ENCODE measurements at places on chromosomes 5 and 9.

DNA sequence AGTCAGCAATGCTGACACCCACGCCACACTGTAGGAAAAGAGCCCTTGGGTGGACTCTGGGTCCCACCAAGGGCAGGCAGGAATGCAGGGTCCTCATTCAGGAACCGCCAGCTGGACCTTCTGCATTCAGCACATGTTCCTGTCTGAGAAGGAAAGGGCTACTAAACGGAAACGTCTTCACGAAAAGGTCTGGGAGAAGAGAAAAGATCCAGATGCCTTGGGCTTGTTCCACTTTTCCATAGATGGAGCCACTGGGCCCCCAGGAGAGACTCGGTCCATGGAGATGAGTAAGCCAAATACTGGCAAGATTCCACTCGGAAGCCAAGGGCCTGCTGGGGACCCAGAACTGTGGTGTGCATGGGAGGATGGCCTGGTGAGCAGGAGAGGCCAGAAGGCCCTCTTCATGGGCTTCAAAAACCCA is 38.4 kb downstream of the LHFPL2 start:
- DNase-seq = no peak

DNA sequence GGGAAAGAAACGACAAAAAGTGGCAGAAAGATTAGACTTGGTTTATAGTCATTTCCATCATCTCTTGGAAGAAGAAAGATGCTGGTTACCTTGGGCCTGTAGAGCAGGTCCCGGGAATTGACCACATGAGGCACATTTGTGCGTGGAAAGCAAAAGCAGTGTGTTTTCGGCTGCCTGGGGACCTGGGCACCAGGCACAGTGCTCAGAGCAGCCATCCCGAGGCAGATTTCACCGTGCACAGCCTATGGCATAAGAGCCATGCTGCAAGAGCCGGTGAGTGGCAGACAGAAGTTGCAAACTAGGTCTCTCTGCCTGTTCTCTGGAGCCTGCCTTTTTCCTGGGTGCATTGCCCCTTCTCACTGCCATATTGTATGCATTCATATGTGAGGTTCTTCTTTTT is 77.0 kb downstream of the ICE1 start:
- no peak for DNase-seq

- no peak for DNase-seq
These were observed 40.4 kb downstream of the FER start for GRCh38 chr5:108788142-108788541.

DNA sequence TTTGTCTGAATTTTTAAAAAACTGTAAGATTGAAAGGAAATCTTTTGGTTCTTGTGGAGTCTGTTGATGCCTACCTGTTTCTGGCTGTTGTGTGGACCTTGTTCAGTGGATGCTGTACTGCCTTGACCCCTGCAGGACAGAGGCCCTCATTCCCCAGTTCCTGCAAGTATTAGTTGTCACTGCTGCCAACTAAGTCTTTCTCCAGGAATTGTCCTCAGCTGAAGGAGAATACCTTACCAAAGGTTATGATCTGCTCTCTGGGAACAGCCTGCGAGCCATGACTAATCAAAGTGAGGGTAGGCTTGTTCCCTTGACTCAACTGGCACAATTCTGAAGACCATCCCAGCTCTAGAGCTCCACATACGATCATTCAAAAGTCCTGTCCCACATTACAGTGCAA is 145.3 kb upstream of the FST start:
- DNase-seq = no peak

GRCh38 chr9:18761742-18762300 is 271.2 kb downstream of the SAXO1 start:
- no peak for DNase-seq

DNA sequence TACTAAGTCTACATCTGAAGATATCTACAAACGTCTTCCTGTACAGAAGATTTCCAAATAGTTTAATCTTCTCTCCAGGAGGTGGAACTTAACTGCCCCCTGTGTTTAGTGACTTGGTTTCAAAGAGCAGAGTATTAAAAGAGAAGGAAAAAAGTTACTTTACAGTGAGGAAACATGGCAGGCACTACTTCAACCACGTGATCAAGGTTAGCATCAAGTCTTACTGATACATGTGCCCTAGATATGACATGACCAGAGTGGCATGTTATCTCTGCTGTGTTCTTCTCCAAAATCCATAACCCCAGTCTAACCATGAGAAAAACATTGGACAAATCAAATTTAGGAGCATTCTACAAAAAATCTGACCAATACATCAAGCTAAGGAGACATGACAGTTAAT is 125.8 kb downstream of the ADAMTS12 start:
- DNase-seq = no peak

GRCh38 chr9:13810510-13810909 is 503.4 kb downstream of the NFIB start:
- peak; percentile 21 for DNase-seq

GRCh38 chr5:98349251-98349989 is 424.0 kb upstream of the RGMB start:
- DNase-seq = peak; percentile 12

DNA sequence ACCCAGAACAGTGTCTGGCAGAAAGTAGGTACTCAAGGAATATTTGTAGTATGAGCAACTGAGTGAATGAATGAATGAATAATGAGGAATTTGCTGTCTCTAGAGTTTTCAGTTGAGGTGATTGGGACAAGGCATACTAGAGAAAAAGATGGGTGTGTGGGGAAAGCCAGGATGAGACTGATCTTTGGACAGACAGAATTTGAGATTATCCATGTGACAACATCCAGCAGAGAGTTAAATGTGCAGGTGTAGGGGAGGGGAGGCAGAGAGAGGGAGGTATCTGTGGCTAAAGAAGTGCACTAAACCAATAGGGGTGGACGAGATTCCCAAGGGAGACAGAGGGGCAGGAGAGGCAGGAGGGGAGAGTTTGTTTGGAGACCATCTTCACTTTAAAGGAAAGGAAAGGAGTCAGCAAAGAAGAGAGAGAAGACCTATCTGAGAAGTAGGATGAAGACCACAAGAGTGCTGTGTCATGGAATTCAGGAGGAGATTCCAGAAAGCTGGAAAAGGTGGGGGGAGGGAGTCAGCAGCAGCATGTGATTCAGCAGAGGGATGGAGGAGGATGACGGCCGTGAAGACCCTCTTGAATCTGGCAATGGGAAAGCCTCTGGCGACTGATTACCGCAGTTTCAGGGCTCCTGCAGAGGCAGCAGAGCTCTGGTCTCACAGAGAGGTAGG is 3.2 kb downstream of the CPLX2 start:
- no peak for DNase-seq

GRCh38 chr5:121019106-121019505 is 555.0 kb downstream of the PRR16 start:
- no peak for DNase-seq

DNA sequence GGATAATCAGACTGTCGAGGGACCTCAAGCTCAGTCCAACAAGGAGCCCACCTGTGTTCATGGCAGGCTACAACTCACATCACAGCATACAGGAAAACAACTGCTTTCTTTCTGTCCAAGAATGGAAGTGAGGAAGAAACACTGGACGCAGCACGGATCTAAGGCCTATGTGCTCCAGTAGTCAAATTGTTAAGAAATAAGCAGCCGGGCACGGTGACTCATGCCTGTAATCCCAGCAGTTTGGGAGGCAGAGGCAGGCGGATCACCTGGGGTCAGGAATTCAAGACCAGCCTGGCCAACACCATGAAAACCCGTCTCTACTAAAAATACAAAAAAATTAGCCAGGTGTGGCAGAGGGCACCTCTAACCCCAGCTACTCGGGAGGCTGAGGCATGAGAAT is 427.8 kb downstream of the BNC2 start:
- no peak for DNase-seq

DNA sequence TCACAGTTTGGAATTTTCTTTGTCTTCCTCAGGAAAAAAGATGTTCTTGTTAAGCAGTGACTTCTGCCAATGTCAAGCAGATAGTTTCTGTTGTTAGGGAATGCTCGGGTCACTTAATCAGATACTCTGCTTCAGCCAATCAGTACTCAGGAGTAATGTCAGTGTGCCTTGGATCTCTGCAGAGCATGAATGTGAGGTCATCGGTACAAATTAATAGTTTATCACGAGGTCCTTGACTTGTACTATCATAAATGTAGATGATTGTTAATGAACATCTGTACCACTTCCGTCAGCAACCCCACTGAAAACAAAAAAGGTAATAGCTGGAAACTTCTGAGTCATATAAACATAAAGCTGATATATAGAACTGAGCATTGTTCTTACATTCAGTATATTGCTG is 73.6 kb downstream of the FBXL7 start:
- DNase-seq = no peak

DNA sequence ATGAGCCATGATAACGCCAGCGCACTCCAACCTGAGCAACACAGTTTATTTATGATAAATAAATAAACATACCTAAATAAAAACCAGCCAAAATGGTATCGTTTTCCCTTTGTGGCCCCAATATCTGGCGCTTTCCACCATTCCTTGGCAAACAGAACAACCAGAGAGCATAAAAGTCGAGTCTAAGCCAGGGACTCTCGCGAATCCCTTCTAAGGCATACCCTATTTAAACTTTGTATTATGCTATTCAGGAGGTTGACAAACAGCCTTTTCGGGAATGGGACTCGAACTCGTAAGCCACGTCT is 386 bp upstream of the MATR3 start:
- DNase-seq = no peak

GRCh38 chr9:87099407-87099806 is 152.1 kb upstream of the GAS1 start:
- no peak for DNase-seq

- no peak for DNase-seq
These were observed 36.7 kb upstream of the HMHB1 start for GRCh38 chr5:143775258-143775657.

All from eye (tissue), 1 donor.